HT1080 (cell line): ENCODE measurements at places on chromosomes 4 and X.

- DNase-seq: peak; percentile 60
These were observed 40.9 kb downstream of the BRCC3 start for GRCh38 chrX:155112171-155112570.

- DNase-seq: no peak
These were observed 132.3 kb downstream of the SLC39A8 start for GRCh38 chr4:102213031-102213430.

DNA sequence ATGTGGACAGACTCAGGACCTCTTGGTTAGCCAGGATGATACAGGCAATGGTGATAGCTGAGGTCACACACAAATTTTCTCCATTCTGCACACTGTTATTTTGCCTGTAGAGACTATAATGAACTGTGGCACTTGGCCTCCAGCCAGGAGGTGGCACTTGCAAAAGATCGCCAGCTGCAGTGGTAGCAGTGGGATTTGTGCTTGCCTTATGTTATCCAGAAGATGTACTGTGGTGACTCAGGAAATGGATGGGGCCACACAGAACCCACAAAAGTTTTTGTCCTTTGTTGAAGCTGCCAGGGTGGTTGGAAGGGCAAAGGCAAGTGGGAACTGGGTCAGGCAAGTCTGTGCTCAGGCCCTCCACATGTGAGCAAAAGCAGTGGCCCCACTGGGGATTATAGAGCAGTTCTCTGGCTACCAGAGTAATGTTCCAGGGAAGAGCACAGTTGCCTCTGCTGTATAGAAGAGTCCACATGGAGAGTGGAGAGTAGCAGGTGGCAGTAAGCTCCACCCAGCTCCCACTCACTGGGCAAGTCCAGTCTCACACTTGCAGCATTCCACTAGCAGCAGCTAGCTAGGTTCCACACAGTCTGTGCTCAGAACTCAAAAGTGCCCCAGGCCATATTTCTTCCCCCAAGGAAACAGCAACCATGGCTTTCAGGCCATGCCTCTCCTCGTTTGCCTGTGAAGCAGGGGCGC is 5.9 kb upstream of the C4orf17 start:
- no peak for DNase-seq

DNA sequence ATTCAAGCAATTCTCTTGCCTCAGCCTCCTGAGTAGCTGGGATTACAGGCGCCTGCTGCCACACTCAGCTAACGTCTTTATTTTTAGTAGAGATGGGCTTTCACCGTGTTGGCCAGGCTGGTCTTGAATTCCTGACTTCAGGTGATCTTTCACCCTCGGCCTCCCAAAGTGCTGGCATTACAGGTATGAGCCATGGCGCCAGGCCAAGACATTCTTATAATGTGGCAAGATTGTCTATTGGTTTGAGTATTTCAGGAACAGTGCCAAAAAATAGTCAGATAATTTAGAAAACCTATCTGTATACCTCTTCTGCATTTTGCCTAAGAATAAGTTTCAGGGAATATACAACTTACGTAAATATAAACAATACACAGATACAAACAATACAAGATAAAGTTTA is 136.8 kb downstream of the TMA16 start:
- DNase-seq: no peak

- DNase-seq: peak; percentile 23
These were observed 292.0 kb downstream of the CCSER1 start for GRCh38 chr4:90419124-90419711.

- peak; percentile 94 for DNase-seq
These were observed 11.1 kb downstream of the SLC25A43 start for GRCh38 chrX:119410027-119410819.

- DNase-seq: no peak
These were observed 24.3 kb downstream of the ADD1 start for GRCh38 chr4:2867758-2868491.

DNA sequence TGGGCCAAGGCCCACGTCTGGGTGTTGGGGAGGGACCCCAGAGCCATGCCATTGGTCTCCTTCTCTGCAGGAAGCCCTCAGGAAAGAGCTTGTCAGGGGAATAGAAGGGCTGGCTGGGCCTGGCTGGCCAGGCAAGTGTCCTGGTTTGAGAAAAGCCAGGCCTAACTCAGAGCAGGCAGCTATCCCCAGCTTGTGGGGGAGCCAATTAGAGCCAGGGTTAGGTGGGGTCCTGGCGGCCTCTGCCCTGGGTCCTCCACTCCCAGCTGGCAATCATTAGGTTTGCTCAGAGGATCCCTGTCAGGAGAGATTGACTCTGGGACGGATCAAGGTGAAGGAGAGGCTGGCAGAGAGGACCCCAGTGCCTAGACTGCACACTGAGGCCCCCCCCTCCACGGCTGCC is 64.8 kb downstream of the PJA1 start:
- no peak for DNase-seq

GRCh38 chrX:149010853-149011224 is 494.3 kb downstream of the IDS start:
- no peak for DNase-seq
